ENCODE measurements at places on chromosomes 2 and 18.
A peak's percentile ranks its signal among the peaks of the same experiment; 100 is the strongest.

DNA sequence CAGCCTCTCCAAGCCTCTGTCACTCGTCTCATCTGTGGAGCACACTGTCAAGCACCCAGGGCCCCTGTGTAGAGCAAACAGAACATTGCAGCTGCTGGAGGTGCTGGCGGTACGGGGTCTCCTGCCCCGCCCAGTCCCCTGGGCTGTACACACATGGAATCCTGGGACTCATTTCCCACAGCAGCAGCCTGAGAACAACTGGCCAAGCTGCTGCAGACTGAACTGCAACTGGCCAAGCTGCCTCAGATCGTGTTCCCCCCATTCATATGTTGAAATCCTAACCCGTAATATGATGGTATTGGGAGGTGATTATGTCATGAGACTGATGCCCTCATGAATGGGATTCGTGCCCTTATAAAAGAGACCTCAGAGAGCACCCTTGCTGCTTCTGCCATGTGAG, 130.5 kb downstream of the NCK2 start:
- DNase-seq, result no peak

DNA sequence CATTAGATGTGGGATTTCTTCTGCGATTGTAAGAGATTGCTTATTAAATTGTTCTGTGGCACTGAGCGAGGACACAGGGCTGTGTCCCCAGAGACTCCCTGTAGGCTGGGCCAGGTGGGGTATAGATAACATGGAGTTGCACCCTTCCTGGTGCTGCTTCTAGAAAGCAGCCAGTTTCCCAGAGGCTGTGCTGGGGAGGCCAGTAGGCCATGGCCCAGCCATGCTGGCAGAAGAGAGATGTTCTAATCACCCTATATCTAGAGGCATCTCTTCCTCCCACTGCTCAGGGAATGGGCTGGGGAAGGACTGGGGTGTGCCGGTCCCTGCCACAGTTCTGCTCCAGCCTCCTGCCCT, 66.9 kb downstream of the HS1BP3 start:
- no peak for DNase-seq

DNA sequence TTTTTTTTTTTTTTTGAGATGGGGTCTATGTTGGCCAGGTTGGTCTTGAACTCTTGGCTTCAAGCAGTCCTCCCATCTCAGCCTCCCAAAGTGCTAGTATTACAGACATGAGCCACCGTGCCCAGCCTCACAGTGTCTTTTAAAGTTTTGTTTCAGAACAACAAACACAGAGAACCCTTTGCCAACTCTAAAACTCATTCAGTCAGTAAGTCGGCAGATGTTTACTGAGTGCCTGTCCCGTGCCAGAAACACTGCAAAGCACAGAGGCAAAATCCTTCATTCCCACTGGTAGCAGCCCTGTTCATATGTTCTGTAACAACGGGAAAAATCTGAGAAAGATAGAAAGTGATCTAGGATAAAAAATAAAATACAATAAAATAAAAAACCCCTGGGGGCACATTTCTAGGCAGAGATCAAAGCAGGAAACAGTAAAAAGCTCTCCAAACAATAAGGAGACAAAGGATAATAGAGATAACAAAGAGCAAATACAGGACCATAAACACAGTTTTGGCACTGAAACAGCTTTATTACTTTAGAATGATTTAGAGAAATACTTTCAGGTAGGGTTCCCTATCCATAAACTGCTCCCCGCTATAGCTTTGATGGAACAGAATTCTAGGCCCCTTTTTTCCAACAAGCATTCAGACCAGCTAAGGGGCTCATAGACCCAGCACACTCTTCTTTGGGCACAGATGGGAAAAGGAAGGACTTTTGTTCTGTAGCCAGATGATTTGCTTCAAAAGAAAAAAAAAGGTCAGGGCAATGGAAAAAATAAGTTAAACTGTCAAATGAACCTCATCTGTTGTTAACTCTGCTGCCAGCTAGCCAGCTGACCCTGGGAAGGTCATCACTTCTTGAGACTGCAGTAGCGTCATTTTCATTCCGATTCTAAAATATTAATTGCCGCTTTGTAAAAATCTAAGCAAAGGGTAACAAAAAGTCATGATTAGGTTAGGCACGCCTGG, 212.3 kb downstream of the CDH20 start:
- no peak for DNase-seq

DNA sequence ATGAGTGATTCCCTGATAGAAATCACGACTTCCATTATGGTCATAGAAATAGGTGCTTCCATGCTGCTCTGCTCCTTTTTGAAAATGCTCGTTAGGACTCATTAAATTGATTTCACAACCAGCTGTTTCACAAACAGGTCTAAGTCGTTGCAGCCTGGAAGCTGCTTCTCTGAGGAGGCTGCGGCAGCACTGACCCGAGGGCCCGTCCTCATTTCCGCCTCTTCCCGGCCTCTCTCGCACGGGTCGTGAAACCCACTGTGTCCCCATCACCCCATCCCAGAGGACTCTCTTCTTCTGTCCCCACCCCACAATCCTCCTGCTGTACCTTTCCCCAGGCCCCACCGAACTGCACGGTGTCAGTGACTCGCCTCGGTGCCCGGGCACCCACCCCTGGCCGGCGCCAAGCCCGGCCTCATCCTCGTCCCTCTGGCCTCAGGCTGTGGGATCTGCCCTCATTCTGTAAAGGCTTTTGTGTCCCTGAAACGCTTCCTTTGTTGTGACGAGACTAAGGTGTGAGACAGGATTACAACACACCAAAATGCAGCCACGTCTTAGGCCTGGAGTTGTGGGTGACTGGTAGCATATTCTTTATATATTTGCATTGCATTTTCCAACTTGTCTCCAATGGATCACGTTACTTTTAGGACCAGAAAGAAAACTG, 112.7 kb upstream of the CTDP1 start:
- no peak for DNase-seq

GRCh38 chr2:3981446-3981987, 278.1 kb downstream of the DCDC2C start:
- no peak for DNase-seq

GRCh38 chr2:64945973-64946768, 43.0 kb upstream of the SLC1A4 start:
- peak; percentile 29 for DNase-seq

Measured in stimulated activated CD4-positive, alpha-beta T cell treated with anti-CD3 and anti-CD28 coated beads, TNF-alpha, amount 100 ng/mL, for 4 hours (primary cell).